Activated CD8-positive, alpha-beta memory T cell treated with anti-CD3 and anti-CD28 coated beads for 48 hours (primary cell): ENCODE measurements at places on chromosomes 4 and X.

GRCh38 chrX:154603438-154604430 is 15.3 kb downstream of the CTAG1B start:
- DNase-seq = no peak

DNA sequence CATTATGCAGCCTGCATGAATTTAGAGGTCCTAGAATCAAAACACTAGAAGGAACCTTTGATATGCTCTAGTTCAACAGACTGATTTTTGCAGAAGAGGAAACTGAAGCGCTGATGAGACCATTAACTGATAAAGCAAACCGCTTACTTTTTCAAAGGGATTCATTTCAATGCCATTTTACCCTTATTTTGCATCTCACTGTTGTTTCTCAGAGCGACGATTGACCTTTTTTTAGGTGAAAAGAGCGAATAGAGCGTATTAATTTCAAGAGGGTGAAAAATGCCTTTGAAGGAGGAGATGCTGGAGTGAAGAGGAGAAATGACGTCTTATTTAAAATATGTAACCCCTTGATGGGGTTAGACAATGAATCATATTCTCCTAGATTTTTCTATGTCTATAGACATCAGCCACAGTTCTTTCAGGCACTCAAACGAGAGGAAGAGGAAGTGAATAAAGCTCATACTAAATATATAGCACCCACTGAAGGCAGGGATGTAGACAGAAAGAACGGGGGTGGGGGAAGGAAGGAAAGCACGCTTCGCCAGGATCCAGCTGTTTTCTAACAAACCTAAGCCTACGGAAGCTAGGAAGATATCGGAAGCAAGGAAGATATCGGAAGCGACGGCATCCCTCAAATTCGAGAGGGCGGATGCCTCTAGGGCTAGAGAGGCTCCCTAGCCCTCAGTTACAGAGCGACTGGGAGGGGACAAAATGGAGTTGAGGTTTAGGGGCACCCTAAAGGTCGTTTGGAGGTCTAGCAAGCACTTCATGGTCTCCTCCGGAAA is 848 bp downstream of the ACSL4 start:
- DNase-seq = no peak

- DNase-seq = no peak
These were observed 71.6 kb downstream of the STX18 start for GRCh38 chr4:4470208-4470607.

GRCh38 chr4:104475652-104476051 is 19.0 kb downstream of the CXXC4 start:
- DNase-seq = no peak
